ENCODE measurements at places on chromosomes 5 and 9.

- DNase-seq: no peak
Measured at GRCh38 chr9:32395510-32396216, 11.2 kb downstream of the ACO1 start.

GRCh38 chr5:140671472-140672125 is 1.8 kb downstream of the DND1 start:
- DNase-seq: no peak

DNA sequence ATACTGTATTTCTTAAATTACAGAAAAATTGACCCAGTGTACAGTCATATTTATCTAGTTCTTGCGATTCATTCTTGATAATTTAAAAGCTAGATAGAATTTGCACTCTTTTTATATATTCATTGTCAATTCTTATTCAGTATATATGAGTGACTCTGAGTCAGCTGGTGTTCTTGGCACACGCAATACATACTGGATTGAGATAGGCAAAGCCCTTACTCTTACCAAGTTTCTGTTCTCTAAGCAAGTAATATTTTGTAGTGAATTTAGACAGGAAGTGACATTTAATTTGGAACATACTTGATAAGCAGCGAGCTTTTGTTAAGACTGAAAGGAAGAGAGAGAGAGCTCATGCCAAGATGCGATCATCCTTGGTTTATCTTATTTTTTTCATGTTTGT is 57.7 kb downstream of the GPBP1 start:
- no peak for DNase-seq

DNA sequence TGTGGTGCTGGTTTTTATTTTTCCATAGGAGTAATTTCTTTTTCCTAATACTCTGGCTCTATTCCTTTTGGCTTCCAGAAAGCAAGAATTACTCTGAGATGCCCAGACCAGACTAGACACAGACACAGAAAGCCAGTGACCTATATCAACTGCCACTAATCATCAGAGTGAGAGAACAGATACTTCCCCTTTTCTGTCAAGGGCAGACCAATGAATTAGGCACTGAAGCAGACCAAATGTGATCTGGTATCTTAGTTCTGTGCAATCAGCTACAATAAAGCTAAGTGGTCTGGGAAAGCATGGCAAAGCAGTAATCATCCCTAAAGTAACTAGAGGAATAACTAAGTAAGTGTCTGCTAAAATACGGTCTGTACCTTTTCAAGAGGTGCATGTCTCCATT is 239.1 kb downstream of the ELAVL2 start:
- no peak for DNase-seq

- DNase-seq: no peak
Measured at GRCh38 chr5:95901676-95902627, 59.7 kb downstream of the ELL2 start.

- no peak for DNase-seq
Measured at GRCh38 chr5:31585895-31586270, 53.0 kb upstream of the PDZD2 start.

- no peak for DNase-seq
Measured at GRCh38 chr5:14415698-14416074, 165.9 kb upstream of the OTULINL start.

DNA sequence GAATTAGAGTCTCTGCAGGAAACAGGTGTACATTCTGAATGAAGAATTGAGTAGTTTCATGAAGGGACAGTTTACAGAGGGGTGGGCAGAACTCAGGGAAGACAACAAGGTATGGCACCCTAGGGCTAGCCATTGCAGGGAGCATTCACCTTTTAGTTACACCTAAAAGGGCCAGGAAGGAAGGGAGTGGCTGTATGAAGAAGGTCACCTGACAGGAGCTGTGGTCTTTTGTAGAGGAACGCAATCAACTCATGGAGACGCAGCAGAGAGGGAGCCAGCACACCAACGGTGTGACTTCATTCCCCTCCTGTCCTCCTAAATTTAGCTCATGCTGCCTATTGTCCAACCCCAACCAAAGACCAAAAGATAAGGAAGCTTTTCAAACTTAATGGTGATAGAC is 12.7 kb upstream of the ZCCHC7 start:
- no peak for DNase-seq

DNA sequence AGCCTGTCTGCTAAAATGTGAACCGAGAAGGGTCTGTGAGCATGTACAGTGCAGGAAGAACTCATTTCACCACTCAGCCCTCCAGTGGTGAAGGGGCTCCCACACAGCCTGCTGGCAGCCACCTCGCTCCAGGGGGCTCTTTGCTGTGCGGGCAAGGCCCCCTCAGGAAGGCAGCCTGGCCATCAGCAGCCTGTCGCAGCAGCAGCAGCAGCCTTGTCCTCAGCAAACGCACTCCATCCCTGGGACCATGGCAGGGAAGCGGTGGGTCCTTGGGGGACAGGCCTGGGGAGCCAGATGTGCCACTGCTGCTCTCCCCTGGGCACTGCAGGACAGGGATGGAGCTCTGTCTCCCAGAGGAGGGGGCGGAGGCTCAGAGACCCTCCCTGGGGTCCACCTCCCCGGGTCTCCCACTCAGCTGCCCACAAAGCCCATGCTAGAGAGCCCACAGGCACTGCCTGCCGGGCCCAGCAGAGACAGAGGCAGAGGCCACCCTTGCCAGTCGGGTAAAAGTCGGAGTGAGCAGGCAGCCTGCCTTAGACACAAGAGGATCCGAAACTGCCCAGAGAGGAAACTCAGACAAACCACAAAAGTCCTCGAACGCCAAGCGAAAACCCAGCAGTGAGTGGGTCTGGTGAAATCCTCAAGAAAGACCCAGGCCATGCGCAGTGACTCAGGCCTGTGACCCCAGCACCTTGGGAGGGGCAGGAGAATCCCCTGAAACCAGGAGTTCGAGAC is 8.0 kb downstream of the BRD3 start:
- no peak for DNase-seq

Measured in stimulated activated CD4-positive, alpha-beta T cell treated with anti-CD3 and anti-CD28 coated beads, Interleukin-1b, Interleukin-23, amount 100 ng/mL, for 1 hour (primary cell).